Activated CD4-positive, alpha-beta T cell treated with anti-CD3 and anti-CD28 coated beads, Interleukin-2, amount 50 U/mL, for 48 hours (primary cell): ENCODE measurements at places on chromosomes 7 and 10.

- no peak for DNase-seq
These were observed 5.3 kb downstream of the POLM start for GRCh38 chr7:44077061-44077460.

- DNase-seq, result no peak
These were observed 42.1 kb downstream of the CHN2 start for GRCh38 chr7:29236649-29237048.

- DNase-seq, result no peak
These were observed 89.7 kb upstream of the PRKAR2B start for GRCh38 chr7:106954840-106955239.

DNA sequence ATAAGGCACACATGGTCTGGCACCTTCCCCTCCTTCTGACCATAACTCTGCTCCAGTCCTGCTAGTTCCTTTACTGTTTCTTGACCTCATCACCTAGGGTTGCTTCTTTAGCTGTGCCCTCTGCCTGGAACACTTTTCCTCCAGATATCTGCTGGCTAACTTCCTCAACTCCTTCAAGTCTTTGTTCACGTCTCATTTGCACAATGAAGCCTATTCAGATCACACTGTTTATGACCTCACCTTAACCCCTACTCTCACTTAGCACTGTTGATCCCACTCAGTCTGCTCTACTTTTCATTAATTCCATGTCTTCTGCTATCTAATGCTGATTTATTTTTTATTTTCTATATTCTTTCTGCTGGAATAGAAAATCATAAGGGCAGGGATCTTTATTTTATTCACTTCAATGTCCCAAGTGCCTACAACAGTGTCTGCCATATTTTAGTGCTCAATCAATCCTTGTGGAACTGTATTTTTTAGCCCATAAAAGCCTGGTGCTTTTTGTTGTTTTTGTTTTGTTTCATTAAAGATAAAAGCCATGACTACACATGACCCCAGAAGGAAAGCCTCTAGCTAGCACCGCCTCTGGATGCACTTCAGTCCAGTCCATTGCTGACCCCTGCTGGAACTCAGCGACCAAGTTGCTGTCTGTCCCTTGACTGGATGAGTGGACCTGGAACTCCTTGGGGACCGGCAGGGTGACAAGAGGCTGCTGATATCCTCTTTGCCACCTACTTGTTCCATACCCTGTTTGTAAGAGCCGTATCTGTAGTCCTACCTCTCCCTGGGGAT is 12.3 kb downstream of the KLF14 start:
- DNase-seq, result peak; percentile 38

GRCh38 chr7:157674027-157674714 is 337.4 kb downstream of the DNAJB6 start:
- DNase-seq, result no peak

GRCh38 chr10:50440489-50440888 is 183.3 kb downstream of the SGMS1 start:
- no peak for DNase-seq

DNA sequence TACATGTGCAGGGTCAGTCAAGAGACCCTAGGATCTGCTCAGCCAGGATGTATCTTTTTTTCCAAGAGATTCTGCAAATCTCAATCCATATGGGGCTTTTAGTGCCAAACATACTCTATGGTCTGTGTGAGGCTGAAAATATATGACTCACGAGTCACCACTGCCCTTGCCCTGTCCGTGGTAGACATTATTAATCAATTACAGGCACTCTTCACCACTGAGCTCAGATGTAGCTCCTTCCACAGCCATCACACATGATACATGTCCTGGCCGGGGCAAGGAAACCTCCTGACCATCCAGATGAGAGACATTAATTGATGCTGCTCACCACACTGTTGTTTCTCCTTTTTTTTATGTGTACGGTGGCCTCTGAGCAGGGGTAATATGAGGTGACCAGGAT is 90.2 kb upstream of the RET start:
- no peak for DNase-seq

GRCh38 chr10:3879073-3879472 is 94.1 kb upstream of the KLF6 start:
- no peak for DNase-seq

DNA sequence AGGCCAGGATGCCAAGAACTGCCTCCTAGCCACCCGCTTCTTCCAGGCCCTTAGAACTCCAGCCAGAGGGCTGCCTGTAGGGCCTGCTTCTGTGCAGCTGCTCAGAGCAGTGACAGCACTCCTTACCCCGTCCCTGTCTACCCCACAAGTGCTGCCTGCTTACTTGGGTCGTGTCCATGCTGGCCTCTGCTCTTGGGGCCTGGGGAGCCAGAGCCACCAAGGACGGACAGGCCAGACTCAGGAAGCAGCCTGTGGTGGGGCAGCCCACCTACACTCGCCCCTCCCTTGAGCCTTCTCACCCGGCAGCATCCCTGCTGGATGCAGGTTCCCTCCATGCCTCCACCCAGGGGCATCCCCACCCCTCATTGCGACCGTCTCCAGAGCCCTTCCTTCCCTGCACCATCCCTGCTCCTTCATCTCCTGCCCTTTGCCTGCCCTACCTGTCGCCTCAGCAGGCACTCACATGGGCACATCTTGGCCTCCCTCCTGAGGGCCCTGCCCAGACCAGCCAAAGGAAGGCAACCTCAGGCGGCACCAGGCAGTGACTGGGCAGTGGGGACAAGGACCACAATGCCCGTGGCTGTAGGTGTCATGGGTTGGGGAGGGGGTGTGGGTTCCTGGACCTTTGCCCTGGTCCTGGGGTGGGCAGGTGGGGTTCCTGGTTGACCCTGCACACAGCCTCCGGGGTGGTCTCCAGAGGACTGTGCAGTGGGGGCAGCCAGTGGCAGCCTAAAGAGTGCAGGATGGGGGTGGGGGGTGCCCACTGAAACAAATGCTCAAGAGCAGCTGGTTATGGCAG is 78.0 kb upstream of the TNS3 start:
- no peak for DNase-seq

GRCh38 chr10:69850440-69850839 is 48.7 kb downstream of the COL13A1 start:
- no peak for DNase-seq

GRCh38 chr7:67738958-67739357 is 742.3 kb downstream of the TYW1 start:
- no peak for DNase-seq

- DNase-seq, result no peak
These were observed 39.0 kb downstream of the SVIL start for GRCh38 chr10:29595636-29596225.

DNA sequence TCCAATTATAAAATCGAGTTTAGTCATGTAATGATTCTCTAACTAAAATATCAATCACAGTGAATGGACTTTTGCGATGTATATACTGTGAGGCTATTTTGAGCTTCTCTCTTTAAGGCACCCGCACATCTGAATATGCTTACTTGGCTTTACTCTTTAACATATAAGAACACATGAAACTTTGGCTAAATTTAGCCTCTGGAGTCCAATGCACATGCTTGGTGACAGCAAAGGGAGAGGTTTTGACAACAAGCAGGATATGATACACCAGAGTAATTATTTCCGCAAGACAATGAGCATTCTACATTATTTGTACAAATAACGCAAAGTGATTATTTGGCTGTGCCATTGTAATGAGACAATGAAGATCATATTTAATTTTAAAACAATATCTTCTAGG is 72.4 kb downstream of the ARID5B start:
- DNase-seq, result no peak

- DNase-seq, result peak; percentile 74
These were observed 147.3 kb downstream of the CELF2 start for GRCh38 chr10:11164803-11165590.

- DNase-seq, result no peak
These were observed 1.2 kb upstream of the PALS2 start for GRCh38 chr7:24572016-24572392.

DNA sequence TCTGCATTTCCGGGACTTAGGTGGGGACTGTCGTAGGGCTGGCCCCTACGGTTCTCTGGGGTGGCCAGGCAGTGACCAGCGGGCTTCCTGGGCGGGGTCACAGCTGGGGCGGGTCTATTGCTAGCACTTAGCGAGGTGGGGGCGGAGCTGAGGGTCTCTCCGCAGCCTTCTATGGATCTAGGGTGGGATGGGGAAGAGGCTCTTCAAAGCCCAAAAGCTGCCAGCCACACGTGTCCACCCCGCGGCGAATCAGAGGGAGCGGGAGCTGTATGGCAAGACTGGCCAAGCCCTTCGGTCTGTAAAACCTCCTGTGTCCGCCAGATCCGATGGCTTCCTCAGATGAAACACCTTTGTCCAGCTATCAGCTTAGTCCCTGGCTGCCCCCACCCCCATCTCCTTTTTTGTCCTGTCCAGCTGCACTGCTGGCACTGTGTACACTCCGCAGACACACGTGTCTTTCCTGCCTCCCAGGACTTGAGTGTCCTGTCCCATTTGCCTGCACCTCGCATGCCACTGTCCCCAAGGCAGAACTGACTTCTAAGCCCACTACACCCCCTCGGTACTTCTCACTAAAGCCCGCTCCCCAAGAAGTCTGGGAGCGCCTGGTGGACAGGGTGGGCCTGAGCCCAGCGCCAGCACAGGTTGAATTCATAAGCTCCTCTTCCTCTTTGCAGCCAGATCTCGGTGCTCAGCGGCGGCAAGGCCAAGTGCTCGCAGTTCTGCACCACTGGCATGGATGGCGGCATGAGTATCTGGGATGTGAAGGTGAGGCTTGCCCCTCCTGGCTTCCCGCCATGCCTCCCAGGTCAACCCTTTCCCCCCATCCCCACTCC is 14.8 kb downstream of the PDAP1 start:
- no peak for DNase-seq

- no peak for DNase-seq
These were observed 93.7 kb downstream of the ELAPOR2 start for GRCh38 chr7:86965727-86966120.

- DNase-seq, result no peak
These were observed 111.6 kb downstream of the ADCY1 start for GRCh38 chr7:45685619-45686240.

GRCh38 chr10:98312349-98312748 is 44.4 kb upstream of the LOXL4 start:
- DNase-seq, result no peak

- DNase-seq, result no peak
These were observed 4.7 kb upstream of the EFCAB10 start for GRCh38 chr7:105585850-105586500.

- DNase-seq, result peak; percentile 74
These were observed at the start of gene PFKP for GRCh38 chr10:3067118-3067858. Gene PFKP, plus strand, starts transcription at chr10:3067548. Its CDS starts 48 bp downstream, at chr10:3067596.

- no peak for DNase-seq
These were observed 131.9 kb downstream of the CDH23 start for GRCh38 chr10:71528371-71529206.

- DNase-seq, result no peak
These were observed 2.1 kb downstream of the KIF5B start for GRCh38 chr10:32054094-32054493.

DNA sequence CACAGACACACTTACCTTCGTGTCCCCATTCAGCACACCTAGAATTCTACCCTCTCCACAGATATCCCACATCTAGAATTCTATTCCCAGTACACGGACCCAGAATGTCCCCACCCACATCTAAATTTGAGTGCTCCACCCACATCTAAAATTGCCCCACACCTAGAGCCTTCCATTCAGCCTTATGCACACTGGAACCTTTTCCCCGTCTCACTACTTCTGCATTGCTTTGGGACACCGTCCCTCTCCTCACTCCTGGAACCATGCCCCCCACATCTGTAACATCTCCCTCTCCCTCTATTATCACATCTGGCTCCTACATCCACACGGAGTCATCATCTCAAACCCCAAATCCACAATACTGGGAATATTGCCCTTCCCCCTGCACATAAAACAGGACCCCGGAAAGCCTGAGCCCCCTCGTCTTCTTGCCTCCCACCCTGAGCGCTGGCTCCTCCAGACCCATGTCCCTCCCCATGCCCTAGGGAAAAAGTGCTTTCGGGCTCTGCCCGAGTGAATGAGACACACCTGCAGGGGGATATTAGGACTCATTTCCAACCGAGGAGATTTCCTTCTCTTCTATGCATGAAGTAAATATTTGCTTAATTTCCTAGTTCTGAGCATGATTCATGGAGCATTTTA is 125.8 kb upstream of the UNC5B start:
- no peak for DNase-seq

- DNase-seq, result no peak
These were observed 522.7 kb upstream of the FZD8 start for GRCh38 chr10:36164556-36165504.

DNA sequence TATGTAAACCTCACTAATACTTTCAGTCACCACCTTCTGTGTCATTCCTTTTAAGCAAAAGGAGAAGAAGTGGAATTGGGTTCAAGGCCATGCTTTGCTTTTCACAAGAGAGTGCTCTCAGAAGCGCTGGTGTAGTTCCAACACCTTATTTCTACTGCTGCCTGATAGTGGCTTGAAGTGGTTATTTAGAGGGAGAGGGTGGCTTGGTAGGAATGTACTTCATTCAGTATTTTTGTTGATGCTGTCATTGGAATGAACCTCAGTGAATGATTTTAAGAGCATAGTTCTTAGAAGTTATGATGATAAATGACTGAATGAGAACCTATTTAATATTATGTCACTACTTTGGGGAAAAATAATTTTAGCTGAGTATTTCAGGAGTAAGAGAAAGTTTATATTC is 396.7 kb downstream of the EXOC4 start:
- no peak for DNase-seq

DNA sequence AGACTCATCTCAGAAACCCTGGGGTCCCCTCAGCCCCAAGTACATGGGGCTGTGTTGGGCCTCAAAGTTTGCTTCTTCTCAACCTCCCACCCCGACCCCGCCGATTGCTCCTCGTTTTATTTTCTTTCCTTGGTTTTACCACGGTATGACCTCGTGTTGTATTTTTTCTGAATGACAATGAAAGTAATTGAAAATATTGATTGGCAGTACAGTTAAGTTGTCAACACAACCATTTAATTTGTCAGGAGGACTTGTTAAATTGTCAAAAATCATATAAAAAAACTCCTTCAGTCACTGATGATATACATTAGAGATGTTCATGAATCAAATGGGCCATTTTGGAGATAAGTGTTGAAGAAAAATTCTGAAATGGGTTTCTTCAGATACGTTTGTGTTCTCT is 520.7 kb downstream of the LRMDA start:
- no peak for DNase-seq

DNA sequence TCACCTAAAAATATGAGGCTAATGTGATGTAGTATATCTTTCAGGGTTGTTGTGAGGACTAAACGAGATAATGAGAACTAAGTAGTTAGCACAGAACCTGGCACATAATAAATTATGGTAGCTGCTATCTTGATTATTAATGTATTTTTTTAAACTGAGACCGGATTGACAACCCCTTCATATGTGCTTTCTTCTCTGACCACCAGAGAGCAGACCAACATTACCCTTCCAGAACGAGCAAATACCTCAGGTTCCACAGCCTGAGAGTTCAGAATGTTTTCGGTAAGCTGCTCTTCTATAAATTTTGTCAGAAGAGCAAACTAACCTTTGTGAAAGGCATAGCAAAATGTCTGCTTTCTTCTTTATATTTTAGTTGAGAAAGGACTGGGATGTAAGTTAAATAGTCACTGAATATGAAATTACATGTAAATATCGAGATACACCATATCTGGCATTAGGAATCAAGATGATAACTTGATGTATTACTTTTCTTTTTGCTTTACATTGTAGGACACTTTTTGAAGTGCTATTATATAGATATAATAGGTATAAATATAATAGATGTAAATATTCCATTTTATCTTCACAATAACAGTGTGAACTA is 13.6 kb upstream of the BPGM start:
- no peak for DNase-seq

GRCh38 chr7:40213291-40213690 is 78.5 kb downstream of the SUGCT start:
- no peak for DNase-seq
